ENCODE measurements at places on chromosomes 4 and X. TPM values are rescaled to one million over a fixed set of nuclear protein-coding genes. Genes with fewer than 3 reads are reported as not detected.

DNA sequence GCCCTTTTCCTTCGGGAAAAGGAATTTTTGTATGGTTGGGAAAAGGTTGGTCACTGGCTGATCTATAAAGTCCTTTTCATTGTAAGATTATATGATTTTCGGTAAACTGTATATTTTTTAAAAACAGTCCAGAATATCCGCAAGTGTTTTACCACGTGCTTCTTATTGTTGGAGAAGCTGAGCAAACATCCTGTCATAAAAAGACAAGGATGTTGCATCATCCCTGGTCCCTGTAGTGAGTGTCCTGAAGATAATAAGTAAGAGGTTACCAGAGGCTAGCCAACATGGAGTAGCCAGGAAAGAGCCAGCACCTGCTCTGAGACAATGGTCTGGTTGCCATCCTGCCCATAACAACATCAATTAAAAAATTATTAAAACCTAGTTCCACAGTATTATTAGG, 5.1 kb downstream of the CXCL9 start:
- no peaks in the 10 kb centered on the region for H3K4me1 ChIP-seq
- H3K27ac ChIP-seq, result no peak overlapping the region
- no peak for DNase-seq
- H3K4me3 ChIP-seq, result no peak overlapping the region
- H3K36me3 ChIP-seq, result no peaks in the 10 kb centered on the region
- H3K27me3 ChIP-seq, result no peaks in the 10 kb centered on the region

- H3K27me3 ChIP-seq, result no peaks in the 10 kb centered on the region
- peak overlapping the region; percentile 62 for H3K4me3 ChIP-seq
Observed at GRCh38 chr4:101348367-101348827, 1.1 kb upstream of the PPP3CA start.

DNA sequence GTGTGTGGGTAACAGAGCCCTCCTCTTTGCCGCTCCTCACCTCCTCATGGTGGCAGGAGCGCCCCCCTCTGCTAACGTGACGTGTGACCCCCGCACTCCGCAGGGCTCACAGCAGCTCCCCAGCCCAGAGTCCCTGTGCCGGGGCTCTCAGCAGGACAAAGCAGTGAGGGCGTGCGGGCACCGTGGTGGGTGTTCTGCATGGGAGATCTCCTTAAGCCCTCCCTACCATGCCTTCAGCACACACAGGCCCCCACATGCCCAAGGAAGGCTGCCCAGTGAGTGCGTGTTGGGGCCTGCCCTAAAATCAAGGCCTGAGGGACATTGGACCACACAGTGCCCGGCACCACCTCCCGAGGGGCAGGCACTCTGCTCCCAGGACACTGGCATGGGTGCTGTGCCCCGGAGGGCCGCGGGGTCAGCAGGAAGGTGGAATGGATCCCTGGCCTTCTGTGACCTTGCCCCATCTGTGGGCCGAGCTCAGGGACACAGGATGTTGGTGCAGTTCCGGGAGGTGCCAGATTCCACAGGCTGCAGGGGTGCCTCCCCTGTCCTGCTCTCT, 10.1 kb downstream of the PSAPL1 start:
- no peak overlapping the region for H3K4me3 ChIP-seq
- no peaks in the 10 kb centered on the region for H3K4me1 ChIP-seq

The CLCN5 gene
- total RNA-seq, result 2.3 TPM

GRCh38 chrX:1119275-1119674, 93.2 kb downstream of the CRLF2 start:
- no peak for DNase-seq
- no peak overlapping the region for H3K4me3 ChIP-seq
- no peaks in the 10 kb centered on the region for H3K27me3 ChIP-seq

DNA sequence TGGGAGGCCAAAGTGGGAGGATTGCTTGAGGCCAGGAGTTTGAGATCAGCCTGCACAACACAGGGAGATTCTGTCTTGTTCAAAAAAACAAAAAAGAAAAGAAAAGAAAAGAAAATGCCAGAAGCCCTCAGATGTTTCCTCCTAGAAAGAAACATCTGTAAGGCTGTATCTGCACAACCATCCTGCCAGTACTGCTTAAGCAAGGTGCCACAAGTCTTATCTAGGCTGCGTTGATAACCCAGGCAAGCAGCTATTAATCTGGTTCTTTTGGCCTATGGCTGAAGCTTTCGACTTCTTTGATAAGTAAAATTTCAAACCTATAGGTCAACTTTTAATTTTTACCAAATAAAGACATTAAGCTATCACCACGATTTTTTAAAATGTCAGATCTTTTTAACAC, 3.1 kb downstream of the COX18 start:
- H3K36me3 ChIP-seq, result peaks cover 7% of the 10 kb centered on the region
- DNase-seq, result no peak
- peak overlapping the region; percentile 98 for H3K27ac ChIP-seq
- H3K27me3 ChIP-seq, result no peaks in the 10 kb centered on the region
- no peak overlapping the region for H3K4me3 ChIP-seq

DNA sequence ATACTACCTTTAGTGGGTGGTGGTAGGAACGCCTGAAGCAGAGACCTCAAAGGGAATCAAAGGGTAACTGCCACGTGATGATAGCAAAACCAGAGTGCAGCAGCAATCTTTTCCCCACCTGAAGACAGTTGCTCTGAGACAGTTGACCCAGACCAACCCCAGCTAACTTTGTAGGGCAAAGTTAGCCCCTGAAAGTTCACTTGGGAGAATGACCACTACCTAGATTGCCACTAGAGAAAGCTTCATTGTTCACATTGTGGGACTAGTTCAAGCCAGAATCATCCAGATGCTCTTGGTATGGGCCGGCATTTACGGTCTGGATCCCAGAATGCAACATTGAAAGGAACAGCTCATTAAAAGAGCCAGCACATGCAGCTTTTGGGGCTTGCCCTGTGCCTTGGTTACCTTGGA, 4.1 kb downstream of the SEPTIN6 start:
- H3K36me3 ChIP-seq, result no peaks in the 10 kb centered on the region
- peak; percentile 57 for DNase-seq
- H3K27me3 ChIP-seq, result no peaks in the 10 kb centered on the region
- H3K4me3 ChIP-seq, result peak overlapping the region; percentile 52

GRCh38 chr4:107615809-107616208, 104.2 kb downstream of the PAPSS1 start:
- H3K27me3 ChIP-seq, result no peaks in the 10 kb centered on the region
- no peak overlapping the region for H3K27ac ChIP-seq
- no peak for DNase-seq
- peaks cover 4% of the 10 kb centered on the region for H3K36me3 ChIP-seq
- H3K4me1 ChIP-seq, result no peaks in the 10 kb centered on the region

The TEX13D gene
- total RNA-seq, result not detected

- H3K4me1 ChIP-seq, result no peaks in the 10 kb centered on the region
- no peak for DNase-seq
- H3K36me3 ChIP-seq, result no peaks in the 10 kb centered on the region
- no peak overlapping the region for H3K27ac ChIP-seq
- H3K27me3 ChIP-seq, result no peaks in the 10 kb centered on the region
Observed at GRCh38 chrX:19003756-19004155, 19.8 kb upstream of the PHKA2 start.

DNA sequence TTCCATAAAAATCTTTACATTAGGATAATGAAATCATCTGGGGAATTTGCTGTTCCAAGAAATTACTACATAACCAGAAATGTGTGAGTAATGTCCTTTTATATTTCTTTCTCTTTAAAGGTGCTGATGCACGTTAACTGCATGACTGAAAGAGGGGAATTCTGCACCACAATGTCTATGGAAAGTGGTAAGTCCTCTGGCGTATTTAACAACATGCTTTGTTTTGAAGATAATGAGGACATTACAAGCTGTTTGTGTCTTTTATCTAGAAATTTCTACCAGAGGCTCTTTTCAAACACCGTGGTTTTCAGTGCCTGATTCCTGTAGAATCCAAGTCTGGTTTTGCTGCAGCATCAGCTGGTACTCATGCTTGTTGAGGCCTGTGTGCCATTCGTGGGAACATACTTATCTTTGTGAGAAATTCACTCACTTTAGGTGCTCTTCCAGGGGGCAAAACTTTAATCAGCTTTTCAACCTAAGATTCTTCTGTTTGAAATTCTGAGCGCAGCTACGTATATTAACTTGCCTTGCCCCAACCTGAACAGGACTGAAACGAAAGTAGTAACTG, 257.2 kb downstream of the PDHA2 start:
- no peaks in the 10 kb centered on the region for H3K36me3 ChIP-seq
- H3K4me3 ChIP-seq, result no peak overlapping the region
- DNase-seq, result no peak
- no peaks in the 10 kb centered on the region for H3K27me3 ChIP-seq
- no peaks in the 10 kb centered on the region for H3K4me1 ChIP-seq
- H3K27ac ChIP-seq, result no peak overlapping the region

The RBMXL3 gene
- not detected for total RNA-seq

GRCh38 chr4:123093236-123093635, 170.8 kb upstream of the NUDT6 start:
- peaks cover 8% of the 10 kb centered on the region for H3K36me3 ChIP-seq
- no peaks in the 10 kb centered on the region for H3K4me1 ChIP-seq
- H3K4me3 ChIP-seq, result no peak overlapping the region
- H3K27me3 ChIP-seq, result no peaks in the 10 kb centered on the region
- no peak for DNase-seq
- H3K27ac ChIP-seq, result no peak overlapping the region

DNA sequence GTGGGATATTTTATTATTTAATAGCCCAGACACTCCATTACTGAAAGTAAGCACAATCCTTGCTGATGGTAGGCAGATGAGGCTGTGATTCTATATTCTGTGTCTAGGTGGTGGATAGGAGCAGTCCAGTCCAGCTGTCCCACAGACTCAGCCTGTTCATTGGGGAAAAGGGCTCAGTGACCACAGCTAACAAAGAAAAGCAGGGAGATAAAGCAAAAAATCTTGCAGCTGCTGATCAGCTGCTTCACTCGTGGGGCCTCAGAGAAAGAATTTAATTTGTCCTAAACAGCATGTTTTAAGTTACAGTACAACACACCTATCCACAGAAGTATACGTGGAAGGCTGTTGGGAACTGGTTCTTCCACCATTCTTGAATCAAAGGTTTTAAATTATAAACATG, 40.7 kb upstream of the ANK2 start:
- no peak overlapping the region for H3K27ac ChIP-seq
- H3K36me3 ChIP-seq, result no peaks in the 10 kb centered on the region
- no peak overlapping the region for H3K4me3 ChIP-seq
- DNase-seq, result no peak
- no peaks in the 10 kb centered on the region for H3K27me3 ChIP-seq

DNA sequence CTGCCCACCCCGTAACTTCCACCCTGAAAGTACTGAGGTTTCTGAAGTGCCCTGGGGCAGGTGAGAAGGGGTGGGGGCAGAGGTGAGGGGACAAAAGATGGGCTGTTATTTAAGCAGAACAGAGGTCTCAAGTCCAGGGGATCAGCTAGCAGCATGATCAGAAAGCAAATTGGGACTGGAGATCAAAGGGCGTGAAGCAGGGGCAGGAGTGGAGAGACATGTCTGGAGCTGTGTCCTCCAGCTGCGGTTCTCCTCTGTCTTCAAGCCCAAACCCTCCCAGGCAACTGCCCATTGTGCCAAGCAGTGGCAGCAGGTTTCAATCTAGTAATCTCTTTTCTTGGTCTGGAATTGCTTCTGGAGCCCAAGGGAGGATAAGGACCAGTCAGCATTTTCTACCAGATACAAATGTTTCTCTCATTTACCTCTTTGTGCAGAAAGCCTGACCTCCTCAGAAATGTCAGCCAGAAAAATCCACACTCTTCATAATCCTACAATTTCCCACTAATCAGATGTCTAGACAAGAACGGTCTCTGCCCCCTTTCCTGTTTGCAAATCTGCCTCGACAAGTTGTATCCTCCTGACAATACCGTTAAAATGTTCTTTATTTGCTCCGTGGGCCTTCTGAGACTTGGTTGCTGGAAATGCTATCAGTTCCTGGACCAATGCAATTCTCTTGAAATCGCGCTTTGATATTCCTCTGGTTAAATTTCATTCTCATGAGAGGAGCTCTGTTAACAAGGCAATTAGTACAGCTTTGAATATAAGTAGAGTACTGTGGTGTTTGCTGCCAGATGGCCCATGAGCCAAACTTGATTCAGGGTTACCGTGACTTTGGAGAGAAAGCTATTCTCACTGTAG, 23.2 kb upstream of the RASL11B start:
- H3K27me3 ChIP-seq, result no peaks in the 10 kb centered on the region
- H3K27ac ChIP-seq, result no peak overlapping the region
- DNase-seq, result no peak
- no peaks in the 10 kb centered on the region for H3K4me1 ChIP-seq
- H3K36me3 ChIP-seq, result no peaks in the 10 kb centered on the region
- H3K4me3 ChIP-seq, result no peak overlapping the region

The FIP1L1 gene
- total RNA-seq, result 72.3 TPM

All from T-cell (primary cell).